Activated naive CD4-positive, alpha-beta T cell treated with anti-CD3 and anti-CD28 coated beads, Interleukin-2, amount 50 U/mL, for 16 hours (primary cell): ENCODE measurements at places on chromosomes 16 and 17.

DNA sequence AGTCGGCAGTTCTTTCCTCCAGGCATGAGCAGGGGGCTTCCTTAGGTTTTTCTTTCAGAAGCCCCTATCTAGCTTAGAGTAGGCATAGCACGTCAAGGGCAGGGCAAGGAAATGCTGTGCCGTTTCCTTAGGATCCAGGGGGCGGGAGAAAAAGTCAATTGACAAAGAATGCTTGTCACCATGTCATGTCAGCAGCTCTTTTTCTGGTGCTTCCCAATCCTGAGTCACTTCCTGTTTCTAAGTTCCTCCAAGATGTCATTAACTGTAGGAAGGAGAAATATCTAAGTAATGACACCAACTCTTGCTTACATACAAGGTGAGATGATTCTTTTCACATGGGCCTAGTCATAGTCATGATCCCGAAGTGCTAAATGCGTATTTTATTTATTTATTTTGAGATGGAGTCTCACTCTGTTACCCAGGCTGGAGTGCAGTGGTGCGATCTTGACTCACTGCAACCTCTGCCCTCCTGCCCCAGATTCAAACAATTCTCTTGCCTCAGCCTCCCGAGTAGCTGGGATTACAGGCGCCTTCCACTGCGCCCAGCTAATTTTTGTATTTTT lies 35.2 kb downstream of the GJC1 start:
- DNase-seq = no peak

GRCh38 chr17:79377230-79377786 lies 233.5 kb downstream of the RBFOX3 start:
- DNase-seq = no peak

DNA sequence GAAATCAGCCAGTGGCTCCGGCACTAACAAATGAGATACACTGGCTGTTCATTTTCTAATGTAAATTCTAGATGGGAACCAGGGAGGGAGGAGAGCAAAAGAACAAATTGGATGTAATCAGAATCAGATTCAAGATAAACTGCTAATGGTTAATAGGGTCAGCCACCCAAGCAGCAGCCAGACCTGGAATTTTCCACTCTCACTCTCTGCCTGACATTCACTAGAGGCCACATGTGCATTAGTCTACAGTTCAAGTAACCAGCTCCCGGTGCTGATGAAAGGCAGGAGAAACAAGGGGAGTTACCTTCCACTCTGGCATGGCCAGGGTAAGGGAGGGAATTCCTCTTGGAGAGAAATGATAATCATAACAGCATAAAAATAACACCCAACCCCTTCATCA lies 597.7 kb downstream of the TOX3 start:
- no peak for DNase-seq

DNA sequence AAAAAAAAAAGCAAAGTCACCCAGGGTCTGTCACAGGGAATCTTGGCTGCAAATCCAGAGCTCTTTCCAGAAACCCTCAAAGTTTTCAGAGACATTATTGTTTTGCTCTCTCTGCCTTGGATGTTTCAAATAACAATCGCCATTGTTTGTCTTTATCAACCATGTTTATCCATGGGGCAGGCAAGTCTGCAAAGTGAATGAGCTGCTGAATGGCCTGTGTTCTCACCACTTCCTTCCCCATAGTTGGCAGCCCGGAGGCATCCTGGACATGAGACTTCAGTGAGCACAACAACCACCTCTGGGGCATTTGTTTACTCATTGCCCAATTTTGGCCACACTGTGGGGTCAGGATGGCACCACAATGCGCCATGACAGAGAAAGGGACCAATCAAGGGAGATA lies 53.1 kb upstream of the USP7 start:
- no peak for DNase-seq

DNA sequence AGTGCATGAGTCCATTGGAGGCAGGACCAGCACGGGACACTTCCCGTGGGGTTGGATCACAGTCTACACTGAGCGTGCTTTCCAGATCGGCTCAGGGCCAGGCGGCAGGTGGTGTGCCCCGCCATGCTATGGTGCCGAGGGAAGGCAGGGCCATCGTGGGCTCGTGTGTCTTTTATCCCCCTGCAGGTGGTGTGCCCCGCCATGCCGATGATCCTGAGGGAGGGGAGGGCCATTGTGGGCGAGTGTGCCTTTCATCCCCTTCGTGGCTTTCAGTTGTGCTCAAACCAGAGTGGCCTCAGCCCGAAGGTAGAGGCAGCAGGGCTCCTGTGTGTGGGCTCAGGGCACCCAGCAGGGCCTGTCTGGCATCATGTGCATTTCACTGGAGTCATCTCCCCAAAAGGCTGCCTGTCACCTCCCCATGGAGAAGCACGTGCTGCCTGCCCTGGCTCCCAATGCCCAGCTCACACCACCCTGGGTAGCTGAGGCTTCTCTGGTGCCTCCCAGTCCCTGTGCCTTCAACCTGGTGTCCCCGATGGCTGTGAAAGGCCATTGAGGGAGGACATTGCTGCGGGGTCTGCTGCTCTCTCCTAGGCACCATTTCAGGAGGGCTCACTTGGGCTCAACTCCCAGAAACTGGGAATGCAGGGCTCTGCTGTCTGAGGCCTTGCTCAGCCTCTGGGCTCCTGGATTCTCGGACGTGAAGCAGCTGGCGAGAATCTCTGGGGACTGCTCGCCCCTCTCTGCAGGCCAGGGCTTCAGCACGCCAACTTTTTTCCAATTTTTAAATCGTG lies 207.6 kb downstream of the NPIPB11 start:
- DNase-seq = no peak

DNA sequence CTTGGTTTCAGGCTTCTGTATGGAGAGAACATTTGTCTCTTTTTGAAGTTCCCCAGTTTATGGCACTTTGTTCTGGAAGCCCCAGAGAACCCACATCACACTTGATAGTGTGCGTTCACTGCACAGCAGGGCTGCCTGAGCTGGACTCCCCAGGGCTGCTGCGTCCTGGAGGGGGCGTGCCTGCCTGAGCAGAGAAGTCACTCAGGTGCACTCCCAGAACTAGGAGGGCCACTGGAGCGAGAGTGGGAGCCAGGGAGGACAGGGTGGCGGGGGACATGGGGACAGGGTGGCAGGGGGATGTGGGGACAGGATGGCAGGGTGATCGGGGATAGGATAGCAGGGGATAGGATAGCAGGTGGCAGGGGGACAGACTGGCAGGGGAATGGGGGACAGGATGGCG lies 43.9 kb upstream of the ZNF469 start:
- no peak for DNase-seq

DNA sequence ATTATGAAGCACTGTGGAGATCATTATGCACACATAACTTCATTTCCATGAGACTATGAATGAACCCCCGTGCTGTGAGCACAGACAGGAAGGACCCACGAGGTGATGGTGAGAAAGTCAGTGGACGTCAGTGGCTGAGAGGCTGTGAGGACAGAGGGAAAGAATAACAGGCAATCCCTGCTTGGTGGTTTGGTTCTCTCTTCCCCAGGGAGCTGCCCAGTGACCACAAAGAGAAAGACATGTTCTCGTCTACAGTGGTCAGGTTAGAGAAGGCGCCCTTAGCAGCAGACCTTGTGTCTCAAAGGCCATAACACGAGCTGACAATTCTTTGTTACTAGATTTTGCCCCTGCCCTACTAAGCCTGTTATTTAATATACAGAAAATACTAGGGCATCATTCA lies 609.2 kb downstream of the TOX3 start:
- no peak for DNase-seq

DNA sequence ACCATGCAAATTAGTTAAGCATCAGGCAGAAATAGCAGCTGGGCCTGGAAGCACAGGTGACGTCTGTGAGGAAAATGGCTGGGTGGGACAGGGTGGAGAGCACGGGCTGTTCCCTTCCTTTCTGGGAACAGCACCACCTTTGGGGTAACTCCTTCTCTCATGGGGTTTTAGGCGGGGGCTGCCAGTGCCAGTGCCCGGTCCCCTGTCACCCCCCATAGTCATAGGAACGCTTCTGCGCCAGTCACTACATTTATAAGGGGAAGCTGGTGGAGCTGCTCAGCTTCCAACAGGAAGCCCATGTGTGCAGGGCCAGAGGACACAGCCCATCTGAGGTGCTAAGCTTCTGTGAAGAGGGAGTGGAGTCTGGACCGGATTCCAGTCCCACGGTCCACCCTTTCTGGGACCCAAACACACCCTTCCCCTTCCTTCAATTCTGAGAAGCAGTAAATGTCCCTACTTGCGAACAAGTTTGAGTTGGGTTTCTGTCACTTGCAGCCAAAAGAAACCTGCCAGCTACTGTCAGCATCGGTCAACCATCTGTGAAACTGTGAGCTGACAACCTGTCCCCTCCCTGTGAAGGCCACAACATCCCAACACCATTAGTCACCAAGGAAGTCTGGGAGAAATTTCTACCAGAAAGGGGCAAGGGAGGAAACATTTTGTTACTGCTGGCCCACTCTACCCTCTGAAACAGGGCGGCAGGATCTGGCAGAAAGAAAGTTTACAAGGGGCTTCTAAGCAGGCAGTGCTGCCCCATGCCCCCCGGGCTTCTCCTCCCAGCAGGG lies 86.0 kb upstream of the AMZ2 start:
- DNase-seq = no peak

GRCh38 chr17:27546624-27547300 lies 84.2 kb upstream of the LGALS9 start:
- no peak for DNase-seq

- DNase-seq = no peak
Measured at GRCh38 chr17:32303781-32304288, 38.1 kb downstream of the C17orf75 start.

DNA sequence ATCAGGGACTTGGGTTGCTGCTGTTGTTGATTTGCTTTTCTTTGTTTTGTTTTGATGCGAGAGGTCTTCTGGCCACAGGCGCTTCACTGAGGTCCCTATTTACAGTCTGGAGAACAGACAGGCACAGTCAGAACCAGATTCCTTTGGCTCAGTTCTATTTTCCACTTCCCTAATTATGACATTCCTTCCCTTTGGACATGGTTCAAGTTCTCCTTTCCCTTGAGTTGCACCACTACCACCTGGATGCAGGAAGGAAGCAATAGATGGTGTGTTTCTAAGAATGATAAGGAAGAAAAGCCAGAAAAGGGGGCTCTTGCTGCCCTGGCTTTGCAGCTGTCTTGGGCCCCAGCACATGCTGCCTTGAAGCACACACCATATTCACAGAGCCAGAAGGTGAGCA lies 160.6 kb downstream of the MAF start:
- no peak for DNase-seq

DNA sequence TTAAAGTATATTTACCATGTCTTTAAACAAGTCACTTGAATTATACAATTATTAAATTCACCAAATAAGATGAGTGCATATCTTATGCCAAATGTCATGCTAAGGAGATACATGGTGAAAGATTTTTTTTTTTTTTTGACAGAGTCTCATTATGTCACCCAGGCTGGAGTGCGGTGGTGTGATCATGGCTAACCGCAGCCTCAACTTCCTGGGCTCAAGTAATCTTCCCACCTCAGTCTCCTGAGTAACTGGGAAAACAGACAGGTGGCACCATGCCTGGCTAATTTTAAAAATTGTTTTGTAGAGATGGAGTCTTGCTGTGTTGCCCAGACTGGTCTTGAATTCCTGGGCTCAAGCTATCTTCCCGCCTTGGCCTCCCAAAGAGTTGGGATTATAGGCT lies 149.0 kb upstream of the GOT2 start:
- no peak for DNase-seq

DNA sequence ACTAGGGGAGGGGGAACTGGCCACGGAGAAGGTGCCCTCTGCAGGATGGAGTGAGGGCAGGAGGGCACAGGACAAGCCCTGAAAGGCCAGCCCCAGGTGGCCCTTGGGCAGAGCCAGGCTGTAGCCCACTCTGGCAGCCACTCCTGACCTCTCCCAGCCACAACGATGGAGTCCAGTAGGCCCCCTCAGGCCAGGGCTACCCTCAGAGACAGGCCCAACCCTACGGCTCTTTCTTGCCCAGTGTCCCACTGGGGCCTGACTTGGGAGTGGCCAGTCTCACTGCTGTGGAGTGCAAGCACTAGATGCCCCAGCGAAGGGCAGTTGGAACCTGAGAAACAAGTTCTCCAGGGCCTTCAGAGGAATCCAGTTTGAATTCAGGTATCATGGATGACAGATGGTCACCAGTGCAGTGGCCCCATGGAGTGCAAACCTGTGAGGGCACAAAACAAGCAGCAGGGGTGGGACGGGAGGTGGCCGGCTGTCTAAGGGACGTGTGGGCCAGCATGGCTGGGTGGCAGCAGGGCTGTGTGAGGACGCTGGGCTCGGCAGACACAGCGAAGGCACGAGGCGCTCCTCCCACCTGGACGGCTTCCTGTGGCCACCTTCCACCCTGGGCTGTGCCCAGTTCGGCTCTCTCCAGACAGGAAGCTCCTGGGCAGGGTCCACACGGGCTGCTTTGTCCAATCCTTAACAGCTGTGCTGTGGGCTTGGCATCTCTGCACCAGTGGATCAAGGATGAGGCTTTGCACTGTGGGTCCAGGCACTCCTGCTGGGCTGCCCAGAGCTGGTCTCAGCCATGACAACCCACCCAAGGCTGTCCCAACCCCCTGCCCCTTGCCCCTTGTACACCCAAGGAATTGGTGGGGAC lies 72.1 kb downstream of the AMFR start:
- no peak for DNase-seq

- DNase-seq = peak; percentile 24
Measured at GRCh38 chr17:49031965-49032928, 35.1 kb downstream of the IGF2BP1 start.

GRCh38 chr16:1378804-1379303 lies 27.1 kb downstream of the GNPTG start:
- peak; percentile 73 for DNase-seq

GRCh38 chr16:14497245-14498082 lies 132.6 kb downstream of the PARN start:
- no peak for DNase-seq

- DNase-seq = peak; percentile 52
Measured at GRCh38 chr17:46818316-46818928, at the start of gene WNT3. Gene WNT3, minus strand, starts transcription at chr17:46818692. Its CDS starts 95 bp downstream, at chr17:46818597.

- DNase-seq = peak; percentile 54
Measured at GRCh38 chr16:11356573-11357331, 11.5 kb downstream of the RMI2 start.

DNA sequence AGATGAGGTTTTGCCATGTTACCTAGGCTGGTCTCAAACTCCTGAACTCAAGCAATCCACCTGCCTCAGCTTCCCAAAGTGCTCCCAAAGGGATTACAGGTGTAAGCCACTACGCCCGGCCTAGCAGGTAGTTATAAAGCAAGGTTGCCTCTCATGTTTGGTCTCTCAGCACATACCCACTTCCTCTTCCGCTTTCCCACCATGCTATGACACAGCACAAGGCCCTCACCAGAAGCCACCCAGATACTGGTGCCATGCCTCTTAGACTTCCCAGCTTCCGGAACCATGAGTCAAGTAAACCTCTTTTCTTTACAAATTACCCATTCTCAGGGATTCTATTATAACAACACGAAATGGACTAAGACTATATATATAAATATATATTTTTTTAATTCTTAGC lies 143.6 kb downstream of the COPRS start:
- no peak for DNase-seq
